Karpas-422 (cell line): ENCODE measurements at places on chromosomes 1 and 21. TPM values are rescaled to one million over a fixed set of nuclear protein-coding genes. Genes with fewer than 3 reads are reported as not detected.
A peak's percentile ranks its signal among the peaks of the same experiment; 100 is the strongest.

DNA sequence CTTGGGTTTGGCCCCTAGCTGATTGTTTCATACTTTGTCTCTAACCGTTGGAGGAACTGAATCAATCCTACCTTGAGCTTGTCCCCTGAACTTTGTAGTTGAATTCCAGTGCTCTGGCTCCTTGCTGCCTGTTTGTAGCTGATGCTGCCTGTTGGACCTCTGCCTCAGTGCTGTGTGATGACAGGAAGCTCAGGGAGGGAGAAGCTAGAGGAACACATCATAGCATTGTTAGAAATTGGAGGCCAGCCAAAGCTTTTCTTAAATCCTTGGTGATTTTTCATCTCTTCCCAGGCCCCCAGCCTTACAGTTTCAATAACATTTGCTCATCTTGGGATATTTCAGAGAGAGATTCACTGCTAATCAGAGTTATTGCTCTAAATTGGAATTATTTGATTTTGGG, 34.0 kb downstream of the MACF1 start:
- no peak for DNase-seq
- no peaks in the 10 kb centered on the region for H3K27me3 ChIP-seq
- H3K27ac ChIP-seq: no peak overlapping the region
- no peak overlapping the region for H3K4me3 ChIP-seq
- H3K4me1 ChIP-seq: no peaks in the 10 kb centered on the region

DNA sequence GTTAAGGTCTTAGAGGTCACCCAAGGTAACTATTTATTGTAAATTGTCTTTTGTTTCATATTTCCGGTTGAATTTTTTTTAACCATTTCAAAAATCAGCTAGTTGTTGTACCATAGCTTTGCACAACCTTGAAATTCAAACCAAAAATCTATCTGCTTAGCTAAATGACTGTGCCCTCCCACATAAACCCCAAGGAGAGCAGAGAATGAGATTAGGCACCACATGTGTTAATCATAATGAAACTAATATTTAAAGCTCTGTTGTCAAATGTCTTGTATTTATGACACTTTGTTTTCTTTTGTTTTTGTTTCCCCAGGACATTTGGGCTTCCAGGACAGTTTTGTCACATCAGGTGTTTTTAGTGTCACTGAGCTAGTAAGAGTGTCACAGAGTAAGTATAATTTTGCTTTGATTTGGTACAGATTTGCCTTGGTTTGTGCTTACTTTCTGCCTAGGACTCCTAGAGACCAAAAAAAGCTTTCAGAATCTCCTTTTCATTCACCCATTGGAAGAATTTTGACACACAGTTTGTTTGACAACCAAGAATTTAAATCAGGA, 249.9 kb downstream of the NFIA start:
- no peaks in the 10 kb centered on the region for H3K36me3 ChIP-seq
- H3K4me3 ChIP-seq: no peak overlapping the region
- no peak for DNase-seq
- no peaks in the 10 kb centered on the region for H3K4me1 ChIP-seq

HENMT1 gene
- total RNA-seq: 30.7 and 58.1 TPM in 2 replicates

DNA sequence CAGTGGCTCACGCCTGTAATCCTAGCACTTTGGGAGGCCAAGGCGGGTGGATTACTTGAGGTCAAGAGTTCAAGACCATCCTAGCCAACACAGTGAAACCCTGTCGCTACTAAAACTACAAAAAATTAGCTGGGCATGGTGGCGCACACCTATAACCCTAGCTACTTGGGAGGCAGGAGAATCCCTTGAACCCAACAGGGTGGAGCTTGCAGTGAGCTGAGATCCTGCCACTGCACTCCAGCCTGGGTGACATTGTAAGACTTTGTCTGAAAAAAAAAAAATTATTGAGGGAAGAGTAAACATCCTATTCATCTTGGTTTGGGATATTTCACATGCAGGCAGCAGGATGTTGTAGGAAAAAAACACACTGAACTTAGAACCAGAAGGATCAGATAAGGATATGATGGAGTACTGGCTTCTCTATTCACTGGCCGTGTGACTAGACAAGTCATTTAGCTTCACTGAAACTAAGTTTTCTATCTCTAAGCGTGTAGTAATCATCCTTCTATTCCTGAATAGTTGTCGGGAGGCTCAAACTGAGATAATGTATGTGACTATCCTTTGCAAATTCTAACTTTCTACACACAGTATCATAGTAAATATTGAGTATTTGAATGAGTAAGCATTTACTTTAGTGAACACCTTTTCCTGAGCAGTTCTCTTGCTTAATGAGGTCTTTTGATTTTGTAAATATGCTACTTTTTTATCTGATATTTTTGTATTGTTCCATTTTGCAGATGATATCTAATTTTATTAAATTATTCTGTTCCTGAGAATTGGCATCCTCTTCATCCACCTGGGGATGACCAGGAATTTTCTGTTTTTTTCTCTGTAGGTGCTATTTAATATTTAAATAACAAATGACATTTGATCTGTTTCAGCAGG, 18.2 kb downstream of the CAP1 start:
- H3K27ac ChIP-seq: peak overlapping the region; percentile 98
- H3K36me3 ChIP-seq: peaks cover 30% of the 10 kb centered on the region
- peak overlapping the region; percentile 56; the same call in 1 of the 2 replicates for H3K4me3 ChIP-seq

- DNase-seq: no peak
- no peaks in the 10 kb centered on the region for H3K27me3 ChIP-seq
- H3K4me3 ChIP-seq: no peak overlapping the region
- H3K27ac ChIP-seq: no peak overlapping the region
- no peaks in the 10 kb centered on the region for H3K4me1 ChIP-seq
Measured at GRCh38 chr1:72122099-72122880, 160.0 kb downstream of the NEGR1 start.

GRCh38 chr1:155648207-155649147, 38.5 kb downstream of the MSTO1 start:
- no peaks in the 10 kb centered on the region for H3K36me3 ChIP-seq
- H3K27me3 ChIP-seq: no peaks in the 10 kb centered on the region
- DNase-seq: no peak
- no peak overlapping the region for H3K27ac ChIP-seq
- no peak overlapping the region for H3K4me3 ChIP-seq
- H3K4me1 ChIP-seq: peaks cover 15% of the 10 kb centered on the region

GRCh38 chr1:76507376-76507775, 359.9 kb upstream of the ST6GALNAC5 start:
- H3K36me3 ChIP-seq: no peaks in the 10 kb centered on the region
- no peak overlapping the region for H3K27ac ChIP-seq
- no peak overlapping the region for H3K4me3 ChIP-seq
- DNase-seq: no peak
- no peaks in the 10 kb centered on the region for H3K27me3 ChIP-seq

C1orf53 gene
- 4.4 and 7.8 TPM in 2 replicates for total RNA-seq

KCNE2 gene
- total RNA-seq: not detected in 2 replicates

DNA sequence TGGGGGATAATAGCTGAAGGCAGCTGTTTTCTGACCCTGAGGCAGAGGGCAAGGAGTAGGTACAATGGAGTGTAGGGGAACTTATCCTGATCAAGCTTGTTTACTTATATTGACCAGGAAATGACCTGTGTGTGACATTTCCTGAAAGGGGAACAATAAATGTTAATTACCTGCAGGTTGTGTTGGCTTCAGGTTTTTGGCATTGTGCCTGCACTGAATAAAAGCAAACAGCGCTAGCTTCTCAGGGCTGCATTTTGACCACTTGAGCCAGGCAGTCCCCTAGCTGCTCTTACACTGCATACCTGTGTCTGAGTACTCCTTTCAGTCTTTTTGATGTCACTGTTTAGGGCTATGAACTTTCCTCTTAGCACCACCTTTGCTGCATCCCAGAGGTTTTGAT, 40.6 kb downstream of the DRAM2 start:
- H3K27ac ChIP-seq: no peak overlapping the region
- H3K36me3 ChIP-seq: no peaks in the 10 kb centered on the region
- DNase-seq: peak; percentile 47
- H3K4me1 ChIP-seq: no peaks in the 10 kb centered on the region; the same call in 1 of the 2 replicates

HRNR gene
- total RNA-seq: not detected in 2 replicates

GRCh38 chr1:234111458-234112142, 207.1 kb downstream of the SLC35F3 start:
- H3K4me3 ChIP-seq: no peak overlapping the region
- no peak for DNase-seq
- H3K36me3 ChIP-seq: no peaks in the 10 kb centered on the region
- H3K4me1 ChIP-seq: no peaks in the 10 kb centered on the region
- H3K27ac ChIP-seq: no peak overlapping the region
- H3K27me3 ChIP-seq: no peaks in the 10 kb centered on the region

DNA sequence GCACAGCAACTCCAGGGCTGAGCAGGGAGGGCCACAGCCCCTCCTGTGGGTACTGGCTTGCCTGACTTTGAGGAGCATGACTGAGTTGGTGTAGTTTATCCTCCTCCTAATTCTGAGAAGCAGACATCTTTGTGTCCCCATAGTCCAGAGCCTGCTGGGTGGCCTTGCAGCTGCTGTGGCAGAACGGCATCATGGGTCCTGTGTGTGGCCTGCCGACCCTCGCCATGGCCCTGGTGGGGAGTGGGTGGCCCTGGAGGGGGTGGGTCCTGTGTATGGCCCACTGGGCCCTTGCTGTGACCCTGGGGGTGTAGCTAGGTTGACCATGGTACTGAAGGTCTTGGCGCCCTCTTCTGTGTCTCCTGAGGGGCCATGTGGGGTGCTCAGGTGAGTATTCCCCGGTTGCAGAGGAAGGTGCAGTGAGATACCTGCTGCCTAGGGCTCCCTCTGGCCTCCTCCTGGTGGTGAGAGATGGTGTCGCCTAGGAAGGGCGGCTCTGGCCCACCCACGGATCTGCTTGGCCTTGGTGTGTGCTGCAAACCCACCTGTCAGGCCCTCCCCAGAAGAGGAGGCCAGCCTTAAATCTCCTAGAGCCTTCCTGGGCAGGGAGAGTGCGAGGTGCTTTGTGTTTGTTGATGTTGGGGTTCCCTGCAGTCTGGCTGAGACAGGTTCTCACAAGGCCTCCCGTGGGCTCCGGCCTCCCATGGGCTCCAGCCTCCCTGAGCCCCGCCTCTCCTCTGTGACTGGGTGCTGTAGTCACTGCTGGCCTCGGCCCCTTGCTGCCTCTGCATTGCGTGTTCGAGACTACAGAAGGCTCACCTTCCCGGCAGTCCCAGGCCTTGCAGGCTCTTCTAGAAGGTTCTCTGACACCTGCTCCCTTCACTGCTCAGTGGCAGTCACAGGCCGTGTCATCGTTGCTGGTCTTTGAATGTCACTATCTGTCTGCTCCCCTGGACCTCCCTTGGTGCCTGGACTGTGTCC, 7.8 kb downstream of the SNAP47 start:
- H3K4me3 ChIP-seq: no peak overlapping the region
- H3K27me3 ChIP-seq: no peaks in the 10 kb centered on the region
- no peaks in the 10 kb centered on the region for H3K36me3 ChIP-seq
- no peak for DNase-seq
- no peak overlapping the region for H3K27ac ChIP-seq

KIRREL1 gene
- total RNA-seq: not detected in 2 replicates

AGMAT gene
- 3.3 and 8.6 TPM in 2 replicates for total RNA-seq

DNA sequence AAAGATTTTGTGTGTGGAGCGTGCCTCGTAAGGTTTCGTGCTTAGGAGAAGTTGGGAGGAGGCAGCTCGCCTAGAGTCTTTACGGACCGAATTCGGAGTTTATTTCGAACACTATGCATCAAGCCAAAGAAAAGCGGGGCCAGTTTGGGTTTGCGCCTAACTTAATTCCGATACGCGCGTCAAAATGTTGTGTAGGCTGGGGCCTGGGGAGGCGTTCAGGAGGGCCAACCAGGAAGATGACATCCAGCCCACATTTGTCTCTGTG, 6.4 kb downstream of the FOXD2 start:
- no peak for DNase-seq
- no peaks in the 10 kb centered on the region for H3K27me3 ChIP-seq

DNA sequence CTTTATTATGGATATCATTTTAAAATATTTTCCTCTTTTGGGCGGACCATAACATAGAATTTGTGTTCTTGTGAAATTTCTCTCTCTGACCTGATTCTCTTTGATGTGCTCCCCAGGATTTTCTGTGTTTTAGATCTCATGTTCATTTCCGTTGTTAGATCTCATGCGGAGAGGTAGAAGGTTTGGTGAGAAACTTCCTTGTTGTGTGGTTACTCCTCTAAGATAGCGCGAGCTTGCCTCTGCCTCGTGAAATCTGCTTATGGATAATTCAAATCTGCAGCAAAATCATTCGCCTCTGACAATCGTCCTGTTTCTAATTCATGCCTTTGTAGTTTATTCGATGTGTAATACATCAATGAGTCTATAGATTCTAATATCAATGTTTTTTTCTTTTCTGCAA, 580.4 kb downstream of the USP25 start:
- no peak for DNase-seq
- no peaks in the 10 kb centered on the region for H3K36me3 ChIP-seq
- H3K4me1 ChIP-seq: no peaks in the 10 kb centered on the region
- H3K27ac ChIP-seq: no peak overlapping the region
- H3K27me3 ChIP-seq: no peaks in the 10 kb centered on the region

- no peaks in the 10 kb centered on the region for H3K4me1 ChIP-seq
- no peak overlapping the region for H3K4me3 ChIP-seq
- no peak overlapping the region for H3K27ac ChIP-seq
- DNase-seq: no peak
- no peaks in the 10 kb centered on the region for H3K27me3 ChIP-seq
- H3K36me3 ChIP-seq: no peaks in the 10 kb centered on the region
Measured at GRCh38 chr1:68188060-68188538, 44.2 kb downstream of the WLS start.

DNA sequence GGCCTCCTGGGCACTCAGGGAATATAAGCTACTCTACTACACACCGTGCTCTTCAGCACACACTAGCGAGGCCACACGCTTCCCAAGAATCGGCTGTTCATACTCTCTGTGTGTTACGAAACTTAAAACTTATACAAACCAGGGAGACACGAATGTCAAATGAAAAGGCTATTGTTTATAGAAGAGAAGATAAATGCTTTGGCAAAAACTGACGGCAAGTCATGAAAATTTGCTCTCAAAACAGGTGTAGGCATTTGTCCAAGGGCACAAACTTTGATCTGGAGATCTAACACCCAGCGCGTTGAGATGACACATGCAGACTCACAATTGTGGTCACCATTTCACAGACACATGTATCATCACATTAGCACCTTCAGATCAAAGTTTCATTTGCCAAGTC, 46.1 kb downstream of the USP48 start:
- H3K4me1 ChIP-seq: no peaks in the 10 kb centered on the region
- no peak overlapping the region for H3K4me3 ChIP-seq
- no peak for DNase-seq
- no peaks in the 10 kb centered on the region for H3K27me3 ChIP-seq

- H3K4me3 ChIP-seq: no peak overlapping the region
- no peak overlapping the region for H3K27ac ChIP-seq
- no peaks in the 10 kb centered on the region for H3K36me3 ChIP-seq
- no peaks in the 10 kb centered on the region for H3K4me1 ChIP-seq
- no peaks in the 10 kb centered on the region for H3K27me3 ChIP-seq
- no peak for DNase-seq
Measured at GRCh38 chr1:12370333-12370975, 140.6 kb downstream of the VPS13D start.

ARTN gene
- 1.0 TPM in 1 of 2 replicates, not detected in the other for total RNA-seq

GRCh38 chr1:41013796-41014195, 7.7 kb downstream of the SLFNL1 start:
- no peak for DNase-seq
- H3K36me3 ChIP-seq: peaks cover 43% of the 10 kb centered on the region
- H3K27me3 ChIP-seq: no peaks in the 10 kb centered on the region
- H3K4me3 ChIP-seq: no peak overlapping the region

GRCh38 chr1:24142546-24143534, at the start of gene IL22RA1:
Gene IL22RA1 (minus strand): TSS chr1:24143140. CDS start chr1:24143082, 58 bp downstream.
- H3K27ac ChIP-seq: no peak within 1 kb of the TSS
- H3K4me1 ChIP-seq: no peaks in the 10 kb centered on the region
- DNase-seq: no peak
- no peak within 1 kb of the TSS for H3K4me3 ChIP-seq

GRCh38 chr1:41135196-41135947, 106.7 kb downstream of the SCMH1 start:
- H3K4me1 ChIP-seq: no peaks in the 10 kb centered on the region
- DNase-seq: no peak
- H3K36me3 ChIP-seq: peaks cover 14% of the 10 kb centered on the region; the same call in 1 of the 2 replicates
- H3K4me3 ChIP-seq: no peak overlapping the region

NES gene
- not detected in 2 replicates for total RNA-seq
